ENCODE measurements at places on chromosomes 1 and 21.

GRCh38 chr21:45102391-45102932, 28.1 kb downstream of the ADARB1 start:
- no peak for DNase-seq

- DNase-seq, result no peak
These were observed 25.3 kb downstream of the TMEM51 start for GRCh38 chr1:15178571-15179484.

DNA sequence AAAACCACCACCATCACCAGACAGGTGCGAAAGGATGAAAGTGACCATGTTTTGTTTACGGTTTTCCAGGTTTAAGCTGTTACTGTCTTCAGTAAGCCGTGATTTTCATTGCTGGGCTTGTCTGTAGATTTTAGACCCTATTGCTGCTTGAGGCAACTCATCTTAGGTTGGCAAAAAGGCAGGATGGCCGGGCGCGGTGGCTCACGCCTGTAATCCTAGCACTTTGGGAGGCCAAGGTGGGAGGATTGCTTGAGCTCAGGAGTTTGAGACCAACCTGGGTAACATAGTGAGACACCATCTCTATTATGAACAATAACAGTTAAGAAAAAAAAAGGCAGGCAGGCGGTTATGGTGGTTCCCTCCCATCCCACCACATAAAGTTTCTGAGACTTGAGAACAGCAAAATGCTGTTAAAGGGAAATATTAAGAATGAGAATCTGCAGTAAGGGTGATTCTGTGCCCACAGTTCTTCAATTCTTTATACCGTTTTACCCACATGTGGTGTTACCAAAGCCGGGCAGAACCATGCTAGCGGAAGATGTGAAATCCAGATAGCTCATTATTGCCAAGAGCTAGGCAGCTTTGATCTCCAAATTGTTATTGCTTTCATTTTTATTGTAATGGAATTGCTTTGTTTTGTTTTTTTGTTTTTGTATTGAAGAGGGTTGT, 34.5 kb upstream of the TDRD10 start:
- no peak for DNase-seq

- DNase-seq, result no peak
These were observed 44.4 kb downstream of the STPG1 start for GRCh38 chr1:24369199-24369598.

DNA sequence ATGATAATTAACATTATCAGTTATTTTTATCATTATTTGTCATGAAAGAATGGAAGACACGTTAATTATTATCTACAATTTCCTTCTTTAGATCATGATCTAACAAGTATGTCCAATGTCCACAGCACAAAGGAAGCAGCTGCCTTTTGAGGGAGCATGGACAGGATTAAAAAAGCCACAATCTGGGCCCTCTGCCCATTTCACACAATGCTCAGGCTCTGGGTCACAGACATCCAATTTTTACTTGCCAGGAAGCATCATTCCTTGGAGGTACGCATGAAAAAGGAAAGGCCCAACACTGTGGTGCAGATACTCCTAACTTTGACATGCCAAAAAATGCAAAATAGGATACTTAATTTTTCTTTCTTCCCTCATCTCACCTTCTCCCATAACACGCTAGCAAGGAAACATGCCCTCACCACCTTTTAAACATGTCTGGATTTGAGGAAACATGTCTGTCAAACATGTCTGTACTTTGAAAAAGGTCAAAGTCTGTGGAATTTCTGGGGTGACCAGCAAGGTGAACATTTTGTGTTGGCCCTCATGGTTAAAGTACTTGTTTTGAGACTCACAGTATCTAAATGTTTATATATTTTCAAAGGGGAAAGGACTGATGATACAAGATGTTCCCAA, 40.0 kb downstream of the GADD45A start:
- no peak for DNase-seq

GRCh38 chr1:22525211-22525610, 38.1 kb upstream of the EPHA8 start:
- no peak for DNase-seq

DNA sequence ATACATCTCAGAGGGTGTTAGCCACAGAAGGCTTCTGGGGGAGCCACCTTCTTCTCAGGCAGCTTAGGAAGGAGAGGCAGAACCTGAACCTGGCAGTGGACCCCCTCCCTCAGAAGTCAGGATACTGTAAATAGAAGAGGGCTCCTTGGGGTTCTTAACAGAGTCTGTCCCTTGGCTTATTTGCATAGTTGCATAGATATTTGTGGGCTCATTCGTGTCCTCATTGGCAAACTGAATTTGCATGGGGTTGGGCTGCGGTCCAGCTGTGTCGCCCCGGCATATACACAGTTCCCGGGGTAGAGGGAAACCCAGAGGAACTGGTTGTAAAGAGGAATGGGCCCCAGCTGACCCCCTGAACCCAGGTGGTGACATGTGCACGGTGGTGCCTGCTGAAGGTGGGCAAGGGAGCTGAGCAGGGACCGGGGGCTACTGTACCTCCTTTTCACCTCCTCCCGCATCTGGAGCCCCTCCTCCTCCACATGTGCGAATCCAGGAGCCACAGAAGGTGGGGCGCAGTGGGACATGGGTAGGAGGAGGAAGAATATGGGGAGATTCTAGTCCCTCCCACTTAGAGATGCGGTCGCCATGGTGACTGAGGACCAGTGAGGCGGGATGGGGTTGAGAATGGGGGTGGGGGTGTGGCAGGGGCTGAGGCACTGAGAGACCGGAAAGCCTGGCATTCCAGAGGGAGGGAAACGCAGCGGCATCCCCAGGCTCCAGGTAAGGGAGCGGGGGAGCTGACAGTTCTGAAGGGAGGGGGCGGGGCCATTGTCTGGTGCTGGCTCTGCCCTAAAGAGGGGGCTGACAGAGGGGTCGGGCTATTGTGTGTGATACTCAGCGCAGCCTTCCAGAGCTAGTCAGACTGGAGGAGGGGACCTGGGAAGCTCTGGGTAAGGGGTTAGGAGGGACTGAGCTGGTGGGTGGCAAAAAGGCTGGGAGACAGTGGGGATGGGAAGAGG, 3.7 kb upstream of the SEMA4A start:
- no peak for DNase-seq

DNA sequence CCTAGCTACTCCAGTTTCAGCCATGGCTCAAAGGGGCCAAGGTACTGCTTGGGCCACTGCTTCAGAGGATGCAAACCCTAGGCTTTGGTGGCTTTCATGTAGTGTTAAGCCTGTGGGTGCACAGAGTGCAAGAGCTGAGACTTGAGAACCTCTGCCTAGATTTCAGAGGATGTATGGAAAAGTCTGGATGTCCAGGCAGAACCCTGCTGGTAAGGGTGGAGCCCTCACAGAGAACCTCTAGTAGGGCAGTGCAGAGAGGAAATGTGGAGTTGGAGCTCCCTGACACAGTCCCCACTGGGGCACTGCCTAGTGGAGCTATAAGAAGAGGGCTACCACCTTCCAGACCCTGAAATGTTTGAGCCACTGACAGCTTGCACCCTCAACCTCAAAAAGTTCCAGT, 16.2 kb downstream of the RIIAD1 start:
- no peak for DNase-seq

GRCh38 chr1:75327395-75327794, 193.2 kb downstream of the LHX8 start:
- DNase-seq, result no peak

DNA sequence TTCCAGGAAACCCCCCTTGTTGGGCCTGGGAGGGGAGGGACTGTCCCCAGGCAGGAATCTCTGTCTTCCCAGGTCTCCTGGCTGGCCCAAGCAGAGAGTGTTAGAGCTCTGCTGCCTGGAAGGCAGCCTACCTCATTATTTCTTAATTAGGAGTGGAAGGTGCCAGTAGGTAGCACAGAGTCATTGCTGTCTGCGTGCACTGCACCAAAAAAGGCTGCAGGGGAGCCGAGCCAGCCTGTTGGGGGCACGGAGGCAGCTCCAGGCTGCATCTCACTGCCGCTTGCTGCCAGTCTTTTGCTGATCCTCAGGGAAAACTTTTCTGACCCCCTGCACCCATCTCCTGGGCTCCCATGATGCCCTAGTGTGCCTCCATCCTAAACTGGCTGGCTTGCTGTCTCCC, 58.1 kb downstream of the LRRN2 start:
- DNase-seq, result no peak

GRCh38 chr1:103230061-103230460, 121.7 kb upstream of the COL11A1 start:
- DNase-seq, result no peak
